Mammary epithelial cell (primary cell): ENCODE measurements at places on chromosomes 13 and 19. TPM values are rescaled to one million over a fixed set of nuclear protein-coding genes. Genes with fewer than 3 reads are reported as not detected.

Gene C2CD4C
- 0.40 and 1.8 TPM in 2 replicates for total RNA-seq

GRCh38 chr13:97211300-97211699, 10.8 kb upstream of the MBNL2 start:
- peak; percentile 45 for DNase-seq

Gene N4BP2L1
- total RNA-seq: 1.3 and 2.0 TPM in 2 replicates

- no peak for DNase-seq
Measured at GRCh38 chr19:12873891-12874745, 7.1 kb downstream of the DNASE2 start.

DNA sequence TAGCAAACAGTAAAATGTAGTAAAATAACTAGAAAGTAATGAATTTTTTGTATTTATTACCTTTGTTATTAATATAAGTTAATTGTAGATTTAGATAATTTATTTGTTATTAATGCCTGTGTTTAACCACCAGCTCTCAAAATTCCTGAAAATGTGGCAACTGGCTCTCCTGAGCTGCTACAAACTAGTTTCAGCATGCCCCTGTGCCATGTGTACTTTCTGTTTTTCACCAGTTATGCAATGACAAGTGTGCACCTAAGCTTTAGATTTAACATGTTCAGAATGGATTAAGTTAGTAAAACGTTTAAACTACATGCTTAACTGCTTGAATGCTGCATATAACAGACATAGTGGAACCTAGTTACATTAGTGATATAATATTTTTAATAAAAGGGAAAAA, 88.1 kb downstream of the POSTN start:
- peak; percentile 71 for DNase-seq
